ENCODE measurements at places on chromosomes 1 and 21. TPM values are rescaled to one million over a fixed set of nuclear protein-coding genes. Genes with fewer than 3 reads are reported as not detected.

The DIP2A gene
- total RNA-seq: 44.5 TPM

The FAM151A gene
- total RNA-seq: not detected

The HUNK gene
- total RNA-seq: 3.0 TPM

The C1orf226 gene
- total RNA-seq: 2.9 TPM

The ACOT11 gene
- total RNA-seq: 19.7 TPM

The PADI3 gene
- total RNA-seq: not detected

The CELA2A gene
- total RNA-seq: not detected

The TAGLN2 gene
- total RNA-seq: 75.1 TPM

Data from spinal cord (tissue), 10 donors.